ENCODE measurements at places on chromosomes 16 and 17. TPM values are rescaled to one million over a fixed set of nuclear protein-coding genes. Genes with fewer than 3 reads are reported as not detected.

The KRT10 gene
- 24.5 TPM for total RNA-seq

The TEX19 gene
- not detected for total RNA-seq

- no peak for DNase-seq
Measured at GRCh38 chr17:81888105-81888987, 3.0 kb downstream of the ALYREF start.

GRCh38 chr16:26672206-26672605, 394.5 kb upstream of the C16orf82 start:
- no peak for DNase-seq

- no peak for DNase-seq
Measured at GRCh38 chr17:17906418-17907215, 65.6 kb downstream of the TOM1L2 start.

Data from kidney epithelial cell (primary cell).